Activated T-helper 2 cell treated with anti-CD3 and anti-CD28 coated beads, Interferon-gamma antibody, Interleukin-2, Interleukin-4, amounts not matched to agents 10 μg/mL and 5 μg/mL and 100 μg/mL, durations not matched to agents 14 hours and 24 hours and 36 hours (primary cell): ENCODE measurements at places on chromosomes 2 and 18. TPM values are rescaled to one million over a fixed set of nuclear protein-coding genes. Genes with fewer than 3 reads are reported as not detected.

- DNase-seq: no peak
Measured at GRCh38 chr2:43220760-43221123, 5.7 kb downstream of the ZFP36L2 start.

GRCh38 chr2:75892490-75892889 is 181.8 kb upstream of the GCFC2 start:
- DNase-seq: no peak

- DNase-seq: no peak
Measured at GRCh38 chr2:169693360-169693759, 845 bp downstream of the CFAP210 start.

Gene CERS6
- 21.5 and 22.4 TPM in 2 replicates for total RNA-seq

Gene OBSL1
- total RNA-seq: 0.37 and 0.59 TPM in 2 replicates

GRCh38 chr2:108923019-108923700 is 65.9 kb downstream of the EDAR start:
- DNase-seq: no peak

DNA sequence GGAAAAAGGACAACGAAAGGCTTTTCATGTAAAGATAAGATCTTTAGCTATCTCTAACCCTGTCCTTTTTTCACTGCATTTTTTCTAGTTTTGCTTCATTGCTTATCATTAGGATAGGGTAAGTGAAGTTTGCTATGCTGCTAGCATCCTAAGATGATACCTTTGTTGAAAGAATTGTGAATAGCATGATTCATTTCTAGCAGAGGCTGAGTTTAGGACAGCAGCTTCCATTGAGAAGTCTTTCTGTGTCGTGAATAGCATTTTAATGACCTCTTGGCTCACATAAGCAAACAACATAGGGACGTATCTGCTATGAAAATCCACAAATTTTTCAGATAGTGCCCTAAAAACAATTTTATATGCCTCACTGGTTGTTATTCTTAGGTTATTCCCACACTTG is 36.4 kb upstream of the GAREM2 start:
- no peak for DNase-seq

DNA sequence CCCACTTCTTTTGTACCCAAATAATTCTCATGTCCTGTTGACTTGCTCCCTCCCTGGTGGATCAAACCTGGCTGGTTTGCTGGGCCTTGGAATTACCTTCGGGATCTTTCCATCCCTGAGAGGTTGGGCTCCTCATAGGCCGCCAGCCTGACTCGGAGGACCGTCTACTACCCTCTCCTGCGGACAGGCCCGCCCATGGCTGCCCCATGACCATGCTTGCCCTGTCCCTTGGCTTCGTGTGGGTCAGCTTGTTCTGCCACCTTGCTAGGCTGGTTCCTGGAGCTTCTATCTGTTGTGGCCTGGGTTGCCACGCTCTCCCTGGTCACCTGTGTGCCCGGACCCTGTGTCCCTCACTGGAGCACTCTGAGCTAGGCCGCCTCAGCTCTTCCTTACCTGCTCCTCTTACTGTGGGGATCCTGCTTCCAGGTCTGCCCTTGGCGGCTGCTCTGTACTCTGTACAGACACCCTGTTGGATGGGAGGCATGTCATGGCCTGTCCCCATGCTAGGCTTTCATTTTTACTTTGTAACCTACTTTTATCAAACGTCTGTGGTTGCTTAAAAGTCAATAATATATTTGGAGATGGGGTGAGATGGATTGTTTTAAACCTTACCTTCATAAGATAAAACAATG is 29.7 kb upstream of the FHL2 start:
- no peak for DNase-seq

Gene TAF4B
- total RNA-seq: 14.9 and 16.1 TPM in 2 replicates

Gene CBLN2
- not detected in 2 replicates for total RNA-seq
